ENCODE measurements at places on chromosomes 4 and X. TPM values are rescaled to one million over a fixed set of nuclear protein-coding genes. Genes with fewer than 3 reads are reported as not detected.

HTRA3 gene
- 5.7 TPM for polyA plus RNA-seq

XKRX gene
- polyA plus RNA-seq, result not detected

ERAS gene
- not detected for polyA plus RNA-seq

GRCh38 chr4:100489305-100489704 is 28.5 kb downstream of the EMCN start:
- no peak overlapping the region for H3K4me3 ChIP-seq
- H3K4me1 ChIP-seq, result peaks cover 10% of the 10 kb centered on the region
- H3K36me3 ChIP-seq, result no peaks in the 10 kb centered on the region
- peak; percentile 17 for DNase-seq
- no peaks in the 10 kb centered on the region for H3K27me3 ChIP-seq

DNA sequence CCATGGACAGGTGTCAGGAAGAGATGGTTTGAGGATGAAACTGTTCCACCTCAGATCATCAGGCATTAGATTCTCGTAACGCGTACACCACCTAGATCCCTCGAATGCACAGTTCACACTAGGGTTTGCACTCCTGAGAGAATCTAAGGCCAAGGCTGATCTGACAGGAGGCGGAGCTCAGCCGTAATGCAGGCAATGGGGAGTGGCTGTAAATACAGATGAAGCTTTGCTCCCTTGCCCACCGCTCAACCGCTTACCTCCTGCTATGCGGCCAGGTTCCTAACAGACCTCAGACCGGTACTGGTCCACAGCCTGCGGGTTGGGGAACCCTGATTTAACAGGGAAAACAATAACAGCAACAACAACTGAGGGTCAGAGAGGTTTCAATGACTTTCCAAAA is 2.0 kb upstream of the TEC start:
- no peak overlapping the region for H3K4me3 ChIP-seq
- no peak overlapping the region for H3K27ac ChIP-seq
- no peaks in the 10 kb centered on the region for H3K4me1 ChIP-seq
- H3K27me3 ChIP-seq, result no peaks in the 10 kb centered on the region

- no peaks in the 10 kb centered on the region for H3K36me3 ChIP-seq
- H3K4me1 ChIP-seq, result peaks cover 19% of the 10 kb centered on the region
- H3K27ac ChIP-seq, result no peak overlapping the region
- DNase-seq, result no peak
- H3K27me3 ChIP-seq, result no peaks in the 10 kb centered on the region
These were observed 29.1 kb downstream of the TBC1D14 start for GRCh38 chr4:6938647-6939271.
